ENCODE measurements at places on chromosomes 7 and 10.
A peak's percentile ranks its signal among the peaks of the same experiment; 100 is the strongest.

GRCh38 chr10:30432622-30433305 lies 1.2 kb upstream of the MAP3K8 start:
- DNase-seq: no peak

- no peak for DNase-seq
Observed at GRCh38 chr7:82164813-82165212, 278.8 kb downstream of the CACNA2D1 start.

- no peak for DNase-seq
Observed at GRCh38 chr10:2139746-2140145, 402.4 kb upstream of the ADARB2 start.

DNA sequence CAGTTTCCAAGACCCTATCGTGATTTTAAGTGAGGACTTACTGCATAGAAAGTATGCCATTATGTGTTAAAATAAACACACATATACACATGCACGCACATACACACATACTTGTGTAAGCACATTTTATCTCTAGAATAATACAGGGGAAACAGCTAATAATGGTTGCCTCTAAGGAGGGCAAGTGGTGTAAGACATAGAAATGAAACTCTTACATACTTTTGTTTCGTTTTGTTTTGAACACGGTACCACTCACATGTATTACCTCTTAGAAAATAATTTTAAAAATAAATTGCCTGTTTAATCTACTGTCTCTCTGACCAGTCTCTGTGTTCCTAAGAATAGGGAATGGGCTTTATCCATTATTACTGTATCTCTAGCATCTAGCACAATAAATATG lies 49.2 kb downstream of the HERPUD2 start:
- DNase-seq: no peak

- DNase-seq: no peak
Observed at GRCh38 chr7:30181736-30182522, 47.1 kb downstream of the MTURN start.

GRCh38 chr7:1407892-1408291 lies 51.4 kb downstream of the MICALL2 start:
- no peak for DNase-seq

DNA sequence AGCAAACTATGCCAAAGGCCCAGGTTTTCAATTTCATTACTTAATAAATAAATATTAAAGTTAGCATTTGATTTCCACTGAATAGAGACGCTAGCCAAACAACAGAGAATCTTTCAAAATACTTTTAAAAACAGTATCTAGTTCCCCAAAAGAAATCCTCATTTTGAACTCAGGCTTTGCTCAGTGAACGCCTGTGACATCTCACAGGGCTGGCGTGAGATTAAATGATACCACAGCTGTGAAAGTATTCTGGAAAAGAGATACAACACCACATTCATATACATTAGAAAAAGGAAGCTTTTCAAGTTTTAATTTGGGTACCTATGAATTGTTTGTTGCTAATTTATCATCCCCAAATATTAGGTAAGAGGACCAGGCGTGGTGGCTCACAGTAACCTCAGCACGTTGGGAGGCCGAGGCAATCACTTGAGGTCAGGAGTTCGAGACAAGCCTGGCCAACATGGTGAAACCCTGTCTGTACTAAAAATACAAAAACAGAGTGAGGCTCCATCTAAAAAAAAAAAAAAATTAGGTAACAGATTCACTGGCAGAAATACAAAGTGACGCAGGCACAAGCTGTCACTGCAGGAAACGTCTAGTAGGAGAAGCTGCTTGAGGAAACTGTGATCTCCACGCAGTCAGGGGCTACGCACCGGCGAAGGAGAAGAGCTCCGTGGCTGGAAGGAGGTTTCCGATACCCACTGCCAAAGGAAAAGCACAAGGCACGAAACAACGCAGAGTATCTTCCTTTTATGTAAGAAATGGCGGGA lies 50.0 kb downstream of the AMZ1 start:
- no peak for DNase-seq

GRCh38 chr10:127338399-127339110 lies 142.2 kb upstream of the INSYN2A start:
- no peak for DNase-seq

DNA sequence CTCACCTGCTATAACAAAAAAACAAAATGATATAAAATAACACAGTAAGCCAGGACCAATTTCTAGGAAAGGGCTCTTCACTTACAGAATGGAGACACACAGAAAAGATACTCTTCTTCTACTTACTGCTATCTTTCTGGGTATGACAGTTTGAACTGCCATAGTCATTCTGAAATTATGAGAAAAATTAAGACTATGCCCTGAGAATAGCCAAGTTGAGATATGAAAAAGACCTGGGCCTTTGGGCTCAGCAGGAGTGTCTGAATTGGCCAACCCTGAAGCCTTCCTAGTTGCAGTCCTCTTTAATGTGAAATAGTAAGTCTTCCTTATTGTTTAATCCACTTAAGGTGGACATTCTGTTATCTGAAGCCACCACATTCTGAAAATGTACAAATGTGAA lies 519.5 kb downstream of the GRID1 start:
- no peak for DNase-seq

DNA sequence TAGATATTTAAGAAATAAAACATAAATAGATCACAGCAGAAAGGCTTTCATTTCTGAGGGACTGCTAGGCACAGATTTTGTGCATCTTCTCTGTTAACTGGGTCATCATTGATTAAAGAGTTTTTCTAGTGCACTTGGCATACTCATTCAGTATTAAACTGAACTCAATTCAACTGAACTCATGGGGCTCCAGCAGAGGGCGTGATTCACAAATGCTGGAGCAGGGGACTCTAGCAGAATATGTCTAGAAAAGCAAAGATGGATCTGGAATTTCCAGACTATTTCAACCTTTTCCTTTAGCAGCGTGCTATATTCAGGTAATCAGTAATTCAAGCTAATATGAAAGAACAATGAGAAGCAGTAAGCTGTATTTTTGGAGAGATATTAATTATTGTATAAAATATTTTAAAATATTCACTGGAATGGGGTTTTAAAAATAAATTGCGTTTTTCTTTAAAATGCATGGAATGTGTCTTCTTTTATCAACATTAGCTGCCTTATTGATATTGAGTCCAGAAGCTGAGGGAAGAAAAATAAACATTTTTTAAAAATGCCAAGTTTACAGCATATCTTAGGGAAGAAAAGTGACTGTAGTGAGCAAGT lies 296.8 kb upstream of the CACNA2D1 start:
- no peak for DNase-seq

DNA sequence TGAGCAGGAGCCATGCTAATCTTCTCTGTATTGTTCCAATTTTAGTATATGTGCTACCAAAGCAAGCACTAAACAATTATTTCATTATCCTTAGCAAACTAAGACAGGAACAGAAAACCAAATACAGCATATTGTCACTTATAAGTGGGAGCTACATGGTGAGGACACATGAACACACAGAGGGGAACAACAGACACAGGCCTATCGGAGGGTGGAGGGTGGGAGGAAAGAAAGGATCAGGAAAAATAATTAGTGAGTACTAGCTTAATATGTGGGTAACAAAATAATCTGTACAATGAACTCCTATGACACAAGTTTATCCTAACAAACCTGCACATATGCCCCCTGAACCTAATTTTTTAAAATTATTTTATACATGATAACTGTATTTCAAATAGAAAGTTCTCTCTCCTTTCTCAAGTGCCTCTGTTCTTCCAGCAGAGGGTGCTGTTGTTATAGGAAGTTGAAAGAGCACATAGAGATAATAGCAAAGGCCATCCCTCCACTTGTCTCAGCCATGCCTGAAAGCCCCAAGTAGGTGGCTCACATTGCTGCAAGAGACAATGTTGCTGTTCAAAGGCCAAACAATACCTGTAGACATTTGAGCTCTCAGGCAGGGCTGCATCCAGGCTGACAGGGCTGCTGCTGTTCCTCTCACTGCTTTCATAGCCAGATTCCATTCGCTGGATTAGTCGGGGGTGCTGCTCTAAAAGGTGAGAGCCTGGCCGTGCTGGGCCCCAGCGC lies 33.4 kb upstream of the PPP3CB start:
- DNase-seq: peak; percentile 10

DNA sequence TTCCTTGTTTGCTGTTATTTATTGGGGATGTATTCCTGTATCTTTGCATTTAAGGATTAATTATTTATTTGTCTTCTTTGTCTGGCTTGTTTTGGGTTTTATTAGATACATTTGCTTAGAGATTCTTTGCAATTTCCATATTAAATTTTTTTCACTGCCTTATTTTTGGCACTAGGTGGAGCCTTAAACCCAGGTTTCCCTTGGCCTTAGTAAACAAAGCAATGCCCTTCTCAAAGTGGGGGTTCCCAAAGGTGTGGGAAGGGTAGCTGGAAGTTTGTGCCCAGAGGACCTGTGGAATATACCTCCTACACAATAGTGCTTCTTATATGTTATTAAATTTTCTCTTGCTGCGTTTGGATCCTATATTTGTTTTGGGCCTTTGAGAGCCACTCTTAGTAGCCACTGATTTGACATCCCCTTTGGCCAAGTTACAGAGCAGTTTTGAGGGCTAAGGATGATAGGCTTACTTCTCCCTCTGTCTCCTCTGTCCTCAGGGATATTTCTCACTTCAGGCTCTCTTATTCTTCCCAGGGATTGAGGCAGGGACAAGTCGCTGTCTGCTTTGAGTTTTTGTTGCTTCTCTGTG lies 162.3 kb downstream of the ITGB1 start:
- no peak for DNase-seq

GRCh38 chr10:21530641-21531040 lies 3.4 kb upstream of the MLLT10 start:
- DNase-seq: no peak

DNA sequence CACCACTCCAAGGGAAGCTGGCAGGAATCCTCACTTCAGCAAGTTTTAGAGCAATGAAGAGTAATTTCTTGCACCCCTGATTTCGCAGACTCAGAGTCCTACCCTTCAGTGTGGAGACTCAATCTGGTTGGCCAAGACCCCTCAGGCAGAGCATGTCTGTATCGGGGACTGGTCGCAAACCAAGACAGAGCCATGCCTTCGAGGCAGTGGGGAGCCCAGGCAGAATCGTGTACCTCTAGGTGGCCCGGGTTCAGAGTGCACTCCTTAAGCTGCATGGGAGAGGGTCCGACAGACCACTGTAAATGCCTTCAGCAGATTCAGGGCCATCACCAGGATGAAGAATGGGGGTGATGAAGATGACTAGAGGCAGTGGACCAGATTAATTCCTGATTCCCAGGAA lies 94.9 kb downstream of the STRA8 start:
- no peak for DNase-seq

GRCh38 chr7:155795401-155795800 lies 16.9 kb downstream of the SHH start:
- DNase-seq: no peak

DNA sequence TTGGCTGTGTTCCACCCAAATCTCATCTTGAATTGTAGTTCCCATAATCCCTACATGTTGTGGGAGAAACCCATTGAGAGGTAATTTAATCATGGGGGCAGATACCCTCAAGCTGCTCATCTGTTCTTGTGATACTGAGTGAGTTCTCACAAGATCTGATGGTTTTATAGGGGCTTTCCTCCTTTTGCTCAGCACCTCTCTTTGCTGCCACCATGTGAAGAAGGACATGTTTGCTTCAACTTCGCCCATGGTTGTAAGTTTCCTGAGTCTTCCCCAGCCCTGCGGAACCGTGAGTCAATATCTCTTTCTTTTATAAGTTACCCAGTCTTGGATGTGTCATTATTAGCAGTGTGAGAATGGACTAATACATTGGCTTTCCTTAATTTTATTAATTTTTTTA lies 527.8 kb downstream of the MDFIC start:
- DNase-seq: no peak

- no peak for DNase-seq
Observed at GRCh38 chr7:39528849-39529248, 37.4 kb upstream of the YAE1 start.

DNA sequence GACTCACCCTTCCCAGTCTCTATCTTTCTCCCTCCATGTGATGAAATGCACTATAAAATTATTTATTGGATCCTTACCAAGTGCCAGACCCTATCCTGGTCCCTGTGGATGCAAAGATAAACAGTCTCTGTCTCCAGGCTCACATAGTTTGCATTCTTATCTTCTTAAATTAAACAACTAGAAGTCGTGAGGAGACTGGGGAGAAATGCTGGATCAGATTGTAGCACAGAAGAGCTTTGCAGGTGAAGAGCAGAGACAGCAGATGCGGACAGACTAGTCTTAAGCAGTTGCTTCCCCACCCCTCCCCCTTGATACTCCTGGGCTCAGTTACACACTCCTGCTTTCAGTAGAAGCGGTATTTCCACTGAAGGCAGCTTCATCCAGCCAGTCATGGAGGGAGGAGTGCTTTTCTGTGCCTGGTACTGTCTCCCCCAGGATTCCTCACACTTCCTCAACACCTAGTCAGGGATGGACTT lies 20.8 kb upstream of the CDK1 start:
- no peak for DNase-seq

DNA sequence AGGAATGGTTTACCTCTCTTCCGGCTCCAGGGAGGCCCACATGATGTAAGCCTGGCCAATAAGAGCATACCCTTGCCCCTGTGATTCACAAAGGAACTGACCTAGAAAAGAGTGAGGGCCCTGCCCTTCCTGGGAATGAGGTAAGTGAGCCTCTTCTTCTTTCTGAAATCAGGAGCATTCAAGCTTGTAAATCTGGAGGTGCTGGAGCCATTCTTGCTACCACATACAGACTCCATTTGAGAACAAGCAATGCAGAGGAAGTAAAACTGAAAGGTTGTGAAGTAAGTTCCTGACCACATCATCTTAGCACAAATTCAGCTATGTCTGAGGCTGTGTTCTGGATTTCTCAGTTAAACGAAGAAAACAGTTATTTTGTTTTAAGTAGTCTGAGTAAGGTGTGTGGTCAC lies 132.2 kb downstream of the CD36 start:
- DNase-seq: no peak

DNA sequence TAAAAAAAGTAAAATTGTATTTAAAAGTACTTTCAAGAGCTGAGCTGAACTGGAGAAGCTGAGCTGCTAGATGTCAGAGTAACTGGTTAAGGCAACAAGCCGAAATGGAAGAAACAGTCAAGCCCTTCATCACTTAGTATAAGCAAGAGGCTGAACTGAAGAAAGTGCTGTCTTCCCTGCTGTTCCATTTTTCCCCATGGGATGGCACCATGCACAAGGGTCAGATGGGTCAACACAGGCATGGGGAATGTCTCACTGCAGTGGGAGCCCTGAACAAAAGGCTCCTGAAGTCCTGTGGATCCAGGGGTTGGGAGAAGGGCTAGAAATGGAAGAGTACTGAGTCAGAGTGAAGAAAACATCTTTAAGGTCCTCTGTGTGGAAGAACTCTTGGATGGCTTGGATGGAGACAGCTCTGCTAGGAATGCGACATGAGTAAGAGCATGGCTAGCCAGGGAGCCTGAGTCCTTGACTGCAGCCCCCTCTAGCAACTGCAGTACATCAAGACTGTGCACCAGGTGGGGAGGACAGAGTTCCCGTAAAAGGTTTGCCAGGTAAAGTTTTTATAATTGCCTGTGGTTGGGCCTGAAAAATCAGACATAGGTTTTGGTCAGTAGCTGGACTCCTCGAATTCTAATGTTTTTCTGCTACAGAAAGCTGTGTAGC lies 348.3 kb downstream of the GPR158 start:
- DNase-seq: no peak

- no peak for DNase-seq
Observed at GRCh38 chr7:105234886-105235285, 153.8 kb downstream of the SRPK2 start.

- no peak for DNase-seq
Observed at GRCh38 chr10:88342733-88343310, 240.3 kb downstream of the RNLS start.

All from activated effector memory CD4-positive, alpha-beta T cell treated with Interleukin-2 at 50 U/mL for 16 hours (primary cell).